ENCODE measurements at places on chromosomes 2 and 18.

DNA sequence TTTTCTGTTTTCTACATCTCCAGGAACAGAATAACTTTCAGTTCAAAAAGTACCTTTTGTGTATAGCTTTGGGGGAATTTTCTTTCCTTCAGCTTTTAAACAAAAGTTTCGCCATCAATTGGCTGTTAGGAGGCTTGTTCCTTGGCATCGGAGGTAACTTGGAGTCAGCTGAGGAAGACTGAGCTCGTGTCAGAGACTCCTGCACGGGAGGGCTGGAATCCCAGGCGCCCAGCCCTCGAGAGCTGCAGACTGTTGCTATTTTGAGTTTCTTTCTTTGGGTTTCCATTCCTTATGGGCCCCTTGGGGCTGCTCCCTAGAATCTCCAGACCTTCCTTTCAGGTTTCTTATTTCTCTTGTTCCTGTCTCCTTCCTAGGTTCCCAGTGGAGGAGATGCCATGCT, 8.1 kb downstream of the EMILIN2 start:
- no peak for DNase-seq

DNA sequence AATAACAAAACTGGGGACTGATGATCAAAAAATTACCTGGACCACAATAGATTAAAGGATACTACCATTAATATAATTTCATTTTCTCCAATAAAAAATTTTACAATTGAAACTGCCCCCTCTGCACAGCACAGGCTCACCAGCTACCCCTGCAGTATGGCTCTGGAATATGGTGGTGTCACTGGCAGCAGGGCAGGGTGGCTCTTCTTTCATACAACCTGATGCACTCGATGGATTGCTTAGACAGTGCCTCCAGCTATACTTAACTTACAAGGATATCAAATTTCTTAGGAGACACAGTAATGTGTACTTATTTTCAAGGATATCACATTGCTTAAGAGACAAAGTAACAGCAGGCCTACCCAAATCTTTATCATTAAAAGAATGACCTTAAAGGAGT, 124.0 kb downstream of the PRELID3A start:
- peak; percentile 63 for DNase-seq

GRCh38 chr2:118784860-118785259, 62.6 kb downstream of the EN1 start:
- DNase-seq, result no peak

DNA sequence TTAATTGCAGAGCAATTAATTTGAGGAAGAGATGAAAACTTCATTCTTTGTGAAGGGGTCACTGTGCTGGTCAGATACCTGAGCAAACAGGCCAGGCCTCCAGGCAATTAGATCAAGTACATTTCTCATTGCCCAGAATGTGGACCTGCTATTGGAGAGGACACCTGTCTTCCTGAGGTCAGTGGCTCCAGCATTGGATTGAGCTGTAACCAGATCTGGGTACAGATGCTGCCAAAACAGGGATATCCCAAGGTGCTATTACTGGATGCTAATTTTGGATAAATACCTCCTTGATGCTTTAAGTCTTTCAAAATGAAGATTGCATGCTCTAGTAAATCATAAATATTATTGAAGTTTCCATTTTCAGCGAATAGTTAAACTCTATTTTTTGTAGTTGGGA, 131.5 kb downstream of the FAM161A start:
- DNase-seq, result peak; percentile 76

DNA sequence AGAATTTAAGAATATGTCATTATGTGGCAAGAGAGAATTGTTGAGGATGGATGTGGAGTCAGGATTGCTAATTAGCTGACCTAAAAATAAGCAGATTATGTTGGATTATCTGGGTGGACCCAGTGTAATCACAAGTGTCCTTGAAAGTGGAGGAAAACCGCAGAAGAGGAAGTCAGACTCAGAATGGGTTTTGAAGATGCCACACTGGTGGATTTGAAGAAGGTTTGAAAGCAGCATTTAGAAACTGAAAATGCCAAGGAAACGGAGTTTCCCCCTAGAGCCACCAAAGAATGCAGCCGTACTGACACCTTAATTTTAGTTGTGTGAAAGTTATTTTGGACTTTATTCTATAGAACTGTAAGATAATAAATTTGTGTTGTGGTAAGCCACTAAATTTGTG, 41.6 kb upstream of the DPP10 start:
- no peak for DNase-seq

- no peak for DNase-seq
These were observed 24.0 kb downstream of the UNC50 start for GRCh38 chr2:98632351-98632750.

DNA sequence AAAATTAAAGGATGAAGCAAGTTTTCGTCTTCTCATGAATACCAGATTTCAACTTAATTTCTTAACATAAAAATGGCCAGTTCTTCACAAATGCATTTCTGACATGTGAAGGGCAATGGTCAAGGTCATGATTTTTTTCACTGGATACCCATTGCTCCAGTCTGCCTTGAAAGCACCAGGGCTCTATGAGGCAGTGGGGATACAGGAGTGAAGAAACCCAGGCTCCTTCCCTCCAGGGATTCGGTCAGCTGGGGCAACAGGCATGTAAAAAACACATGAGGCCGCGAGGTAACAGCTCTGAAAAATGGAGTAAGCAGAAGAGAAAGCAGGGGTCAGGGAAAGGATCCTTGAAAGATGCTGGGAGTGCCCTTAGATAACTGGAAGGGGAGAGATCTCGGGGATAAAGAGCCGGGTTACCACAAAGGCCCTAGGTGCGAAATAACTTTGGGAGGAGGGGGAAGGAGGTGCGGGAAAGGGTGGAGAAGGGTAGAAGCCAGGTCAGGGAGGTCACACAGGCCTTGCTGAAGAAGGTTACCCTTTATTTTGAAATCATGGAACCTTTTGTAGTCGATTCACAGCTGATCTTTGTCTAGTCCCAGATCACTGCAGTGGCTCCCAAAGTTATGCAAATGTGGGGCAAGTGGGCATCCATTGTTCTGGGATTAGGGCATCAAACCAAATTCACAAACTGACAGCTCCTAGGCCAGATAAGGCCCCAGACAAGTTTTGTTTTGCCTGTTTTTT, 5.2 kb upstream of the SPRED2 start:
- no peak for DNase-seq

- DNase-seq, result peak; percentile 53
These were observed 60.3 kb upstream of the AGPS start for GRCh38 chr2:177332026-177332991.

DNA sequence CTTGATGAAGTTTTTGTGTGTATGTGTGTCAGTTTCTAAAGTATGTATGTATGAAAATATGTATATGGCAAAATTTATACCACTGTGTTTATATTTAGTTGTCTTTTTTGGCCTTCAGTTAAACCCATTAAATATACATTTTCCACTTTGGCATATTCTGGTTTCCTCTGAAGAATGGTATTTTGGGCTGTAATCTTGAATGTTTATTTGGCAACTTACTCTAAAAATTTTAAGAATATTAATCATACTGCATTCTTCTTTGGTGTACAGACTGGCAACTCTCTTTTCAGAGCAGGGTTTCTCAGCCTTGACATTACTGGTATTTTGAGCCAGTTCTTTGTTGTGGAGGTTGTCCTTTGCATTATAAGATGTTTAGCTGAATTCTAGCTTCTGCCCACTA, 27.9 kb upstream of the CCBE1 start:
- no peak for DNase-seq
